ENCODE measurements at places on chromosomes 7 and 10. TPM values are rescaled to one million over a fixed set of nuclear protein-coding genes. Genes with fewer than 3 reads are reported as not detected.

DNA sequence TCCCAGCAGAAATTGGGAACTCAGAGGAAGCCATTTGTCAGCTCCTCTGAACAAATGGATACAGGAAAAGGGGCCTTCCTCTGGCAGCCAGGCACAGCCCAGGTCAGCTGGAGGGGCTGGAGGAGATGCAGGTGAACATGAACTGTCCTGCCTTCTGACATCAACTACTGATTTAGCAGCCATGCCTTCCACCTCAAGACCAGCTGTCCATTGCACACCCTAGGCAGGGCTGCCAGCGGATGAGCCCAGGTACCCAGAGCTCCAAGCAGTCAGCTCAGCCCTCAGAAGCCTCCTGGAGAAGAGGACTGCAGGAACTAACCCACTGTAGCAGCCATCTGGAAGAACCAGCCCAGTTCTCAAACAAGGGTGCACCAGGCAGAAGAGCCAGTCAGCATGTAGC lies 44.1 kb upstream of the GDF10 start:
- no peaks in the 10 kb centered on the region for H3K36me3 ChIP-seq
- peaks cover 5% of the 10 kb centered on the region for H3K27me3 ChIP-seq
- no peak overlapping the region for H3K4me3 ChIP-seq
- H3K27ac ChIP-seq, result no peak overlapping the region

DNA sequence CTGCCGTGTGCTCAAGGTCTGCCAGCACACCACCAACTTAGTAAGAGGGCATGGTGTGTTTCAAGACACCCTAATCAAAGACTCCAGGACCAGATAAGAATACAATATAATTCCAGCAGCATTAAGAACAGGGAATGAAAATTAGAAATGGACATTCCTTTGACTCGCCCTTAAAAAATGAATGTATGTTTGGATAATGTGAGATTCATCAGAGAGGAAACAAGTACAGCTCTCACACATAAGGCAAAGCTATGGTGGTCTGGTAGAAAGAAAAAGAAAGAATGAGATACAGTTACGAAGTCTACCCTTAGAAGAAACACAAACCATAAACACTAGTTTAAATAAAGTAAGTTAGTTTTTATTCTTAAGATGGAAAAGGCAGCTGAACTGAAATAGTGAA lies 174.8 kb upstream of the ANK3 start:
- no peaks in the 10 kb centered on the region for H3K27me3 ChIP-seq
- H3K36me3 ChIP-seq, result no peaks in the 10 kb centered on the region
- no peak overlapping the region for H3K4me3 ChIP-seq
- peaks cover 9% of the 10 kb centered on the region for H3K4me1 ChIP-seq
- H3K27ac ChIP-seq, result no peak overlapping the region

KIAA1549 gene
- polyA plus RNA-seq, result 0.09 TPM

GRCh38 chr10:132065491-132066105 lies at the start of gene JAKMIP3:
TSS of gene JAKMIP3 (plus strand) at chr10:132065946. CDS start at chr10:132104809, 38,863 bp downstream.
- peak within 1 kb of the TSS; percentile 30 for H3K4me3 ChIP-seq
- no peak within 1 kb of the TSS for H3K27ac ChIP-seq
- peaks cover 13% of the 10 kb centered on the region for H3K4me1 ChIP-seq
- H3K27me3 ChIP-seq, result no peaks in the 10 kb centered on the region
- H3K36me3 ChIP-seq, result no peaks in the 10 kb centered on the region
- DNase-seq, result no peak

DNA sequence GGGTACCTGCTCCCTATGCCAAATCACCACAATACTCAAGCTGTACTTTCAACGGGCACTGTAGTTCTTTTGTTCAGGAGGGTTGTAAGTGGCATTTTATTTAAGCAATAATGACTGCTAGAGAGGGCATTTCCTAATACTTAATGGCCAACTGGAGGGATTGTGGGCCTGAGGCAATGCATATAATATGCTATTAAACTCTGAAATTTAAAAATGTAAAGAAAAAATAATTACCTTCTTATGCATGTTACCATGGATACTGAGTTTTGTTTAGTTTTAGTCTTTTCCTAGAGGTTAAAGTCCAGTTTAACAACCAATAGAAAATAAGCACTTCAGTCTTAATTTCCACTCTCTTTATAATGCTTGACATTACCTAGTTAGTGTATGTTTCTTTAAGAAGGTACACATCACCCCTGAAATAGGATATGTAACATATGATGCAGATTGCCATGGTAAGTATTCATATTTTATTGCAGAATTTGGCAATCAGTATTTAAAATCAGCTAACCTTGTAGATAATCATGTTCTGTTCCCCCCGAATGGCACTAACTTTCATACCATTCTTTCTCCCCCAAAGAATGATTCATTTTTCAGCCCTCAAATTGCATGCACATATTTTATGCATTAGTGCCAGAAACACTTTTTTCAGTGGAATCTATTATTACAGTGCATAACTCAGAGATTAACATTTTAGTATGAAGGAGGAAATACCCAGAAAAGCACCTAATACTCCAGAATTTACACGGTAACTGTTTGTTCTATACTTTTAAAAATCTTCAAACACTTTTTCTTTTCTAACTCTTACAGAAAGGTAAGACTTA lies 90.3 kb upstream of the ZNF438 start:
- H3K4me3 ChIP-seq, result no peak overlapping the region
- H3K27me3 ChIP-seq, result no peaks in the 10 kb centered on the region
- no peak for DNase-seq
- H3K27ac ChIP-seq, result no peak overlapping the region
- H3K4me1 ChIP-seq, result no peaks in the 10 kb centered on the region
- no peaks in the 10 kb centered on the region for H3K36me3 ChIP-seq

VSTM2A gene
- polyA plus RNA-seq, result not detected

DNA sequence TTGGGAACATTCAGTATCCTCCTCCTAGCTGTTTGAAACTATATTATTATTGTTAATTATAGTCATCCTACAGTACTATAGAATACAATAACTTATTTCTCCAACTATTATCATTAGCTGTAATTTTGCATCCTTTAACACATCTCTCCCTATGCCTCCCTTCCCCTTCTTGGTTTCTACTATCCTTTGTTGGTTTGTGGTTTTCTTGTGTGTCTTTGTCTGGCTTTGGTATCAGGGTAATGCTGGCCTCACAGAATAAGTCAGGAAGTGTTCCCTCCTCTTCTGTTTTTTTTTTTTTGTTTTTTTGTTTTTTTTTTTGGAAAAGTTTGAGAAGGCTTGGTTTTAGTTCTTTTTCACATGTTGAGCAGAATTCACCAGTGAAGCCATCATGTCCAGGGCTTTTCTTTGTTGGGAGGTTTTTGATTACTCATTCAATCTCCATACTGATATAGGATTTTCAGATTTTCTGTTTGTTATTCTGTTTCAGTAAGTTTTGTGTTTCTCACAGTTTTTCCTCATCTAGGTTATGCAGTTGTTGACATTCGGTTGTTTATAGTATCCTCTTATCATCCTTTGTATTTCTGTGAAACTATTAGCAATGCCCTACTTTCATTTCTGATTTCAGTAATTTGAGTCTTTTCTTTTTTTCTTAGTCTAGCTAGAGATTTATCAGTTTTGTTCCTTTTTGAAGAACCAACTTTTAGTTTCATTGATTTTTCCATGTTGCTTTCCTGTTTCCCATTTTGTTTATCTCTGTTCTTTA lies 21.6 kb downstream of the C1GALT1 start:
- no peak for DNase-seq
- H3K36me3 ChIP-seq, result peaks cover 3% of the 10 kb centered on the region
- H3K4me3 ChIP-seq, result no peak overlapping the region
- H3K27me3 ChIP-seq, result no peaks in the 10 kb centered on the region
